ENCODE measurements at places on chromosomes 5 and 9.

- DNase-seq: no peak
Measured at GRCh38 chr9:136311051-136312008, 7.4 kb upstream of the CCDC187 start.

- DNase-seq: no peak
Measured at GRCh38 chr5:68354315-68354714, 138.8 kb downstream of the PIK3R1 start.

GRCh38 chr5:160651692-160652645, 200.0 kb downstream of the ATP10B start:
- DNase-seq: no peak

DNA sequence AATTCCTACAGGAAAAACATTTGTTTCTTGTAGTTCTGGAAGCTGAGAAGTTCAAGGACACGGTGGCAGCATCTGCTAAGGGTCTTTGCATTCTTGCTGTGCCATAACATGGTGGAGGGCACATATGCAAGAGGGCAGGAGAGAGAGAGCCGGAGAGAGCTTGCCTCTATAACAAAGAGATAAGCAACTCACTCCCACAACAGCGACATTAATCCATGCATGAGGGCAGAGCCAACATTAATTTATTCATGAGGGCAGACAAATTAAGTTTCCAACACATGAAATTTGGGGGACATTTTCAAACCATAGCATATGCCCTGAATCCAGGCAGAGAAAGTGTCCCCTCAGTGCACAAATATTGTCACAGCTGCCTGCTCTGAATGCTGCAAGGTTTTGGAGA, 4.4 kb upstream of the GTF3C5 start:
- no peak for DNase-seq

DNA sequence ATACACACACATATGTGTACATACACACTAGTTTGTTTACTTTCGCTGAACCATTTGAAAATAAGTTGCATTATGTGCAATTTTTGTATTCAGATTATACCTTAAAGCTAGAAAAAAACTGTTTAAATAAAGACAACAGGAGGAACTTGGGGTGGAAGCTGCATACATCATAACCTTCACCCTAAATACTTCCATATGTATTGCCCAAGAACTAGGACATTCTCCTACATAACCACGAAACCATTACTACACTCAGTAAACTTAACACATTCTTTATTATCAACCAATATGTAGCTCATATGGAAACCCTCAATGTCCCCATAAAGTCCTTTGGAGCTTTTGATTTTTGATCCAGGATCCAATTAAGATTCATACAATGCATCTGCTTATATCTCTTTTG, 83.3 kb downstream of the GIN1 start:
- DNase-seq: no peak

GRCh38 chr5:95823218-95823737, 752 bp upstream of the GLRX start:
- no peak for DNase-seq

DNA sequence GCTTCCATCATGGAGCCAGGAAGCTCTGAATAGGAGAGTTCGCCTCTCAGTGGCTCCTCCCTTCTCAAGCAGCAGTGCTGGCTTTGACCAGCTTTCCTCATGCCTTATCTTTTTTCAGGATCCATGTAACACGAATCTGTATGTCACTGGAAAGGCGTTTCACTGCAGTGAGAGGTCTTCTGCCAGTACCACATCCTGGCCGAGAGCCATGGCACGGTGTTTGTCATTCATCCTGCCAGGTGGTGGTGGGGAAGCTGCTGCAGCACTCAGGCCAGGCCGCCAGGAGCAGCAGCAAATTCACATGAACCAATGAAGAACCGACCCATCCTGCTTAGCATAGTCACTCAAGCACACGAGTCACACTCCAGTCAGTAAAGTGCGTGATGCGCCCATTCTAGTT, 179.0 kb downstream of the FANCC start:
- no peak for DNase-seq

DNA sequence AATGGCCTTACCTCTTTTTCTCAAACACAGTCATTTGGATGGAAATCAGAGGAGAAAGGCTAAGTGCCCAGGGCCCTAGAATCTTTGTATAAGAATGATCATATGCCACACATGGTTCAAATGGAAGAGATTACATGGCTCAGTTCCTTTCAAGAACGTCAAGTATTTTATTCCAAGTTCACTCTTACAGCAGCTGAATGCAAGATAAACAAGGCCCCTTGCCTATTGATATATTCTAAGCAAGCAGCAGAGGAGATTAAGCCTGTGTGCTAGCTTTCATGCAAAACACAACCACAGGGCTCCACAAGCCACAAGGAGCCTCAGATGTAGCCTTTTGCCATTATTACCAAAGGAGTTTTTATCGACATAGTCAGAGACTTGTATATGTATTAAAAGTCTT, 55.3 kb upstream of the SLCO6A1 start:
- no peak for DNase-seq

- DNase-seq: peak; percentile 45
Measured at GRCh38 chr5:180494510-180495181, 467 bp downstream of the CNOT6 start.

Data from thymus (tissue), 14 donors.